Amniotic stem cell (primary cell): ENCODE measurements at places on chromosomes 2 and 18.

DNA sequence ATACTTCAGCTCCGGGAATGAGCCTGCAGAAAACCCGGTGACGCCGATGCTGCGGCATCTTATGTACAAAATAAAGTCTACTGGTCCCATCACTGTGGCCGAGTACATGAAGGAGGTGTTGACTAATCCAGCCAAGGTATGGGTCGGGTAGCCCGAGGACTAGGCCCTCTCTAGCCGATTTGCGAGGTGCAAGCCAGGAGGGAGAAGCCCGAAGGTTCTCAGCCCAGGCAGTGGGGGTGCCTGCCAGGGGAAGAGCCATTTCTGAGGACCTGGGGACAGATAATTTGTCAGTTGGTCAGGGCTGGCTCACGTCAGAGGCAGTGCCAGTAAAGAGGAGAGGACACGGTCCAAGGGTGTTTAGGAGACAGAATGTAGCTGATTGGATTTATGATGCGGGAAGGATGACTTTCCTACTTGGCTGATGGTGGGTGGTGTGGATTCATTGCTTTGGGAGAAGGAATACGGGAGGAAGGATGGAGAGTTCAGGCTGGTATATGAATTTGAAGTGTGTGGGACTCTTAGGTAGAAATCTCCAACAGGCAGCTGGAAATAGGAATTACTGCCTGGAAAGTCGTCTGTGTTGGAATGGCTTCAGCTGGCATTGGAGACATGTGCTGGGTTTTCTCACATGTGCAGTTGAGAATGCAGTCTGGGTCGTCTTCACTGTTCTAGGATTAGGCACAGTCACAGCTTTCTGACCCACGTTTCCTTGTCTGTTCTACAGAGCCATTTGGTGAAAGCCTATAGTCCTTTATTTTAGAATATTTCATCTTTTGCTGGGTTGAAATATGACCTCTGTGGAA, 874 bp downstream of the NDUFAF7 start:
- peak; percentile 24 for DNase-seq

- no peak for DNase-seq
These were observed 24.0 kb downstream of the MAP3K19 start for GRCh38 chr2:135022952-135023880.

GRCh38 chr2:205814039-205814364, 131.7 kb downstream of the NRP2 start:
- no peak for DNase-seq

DNA sequence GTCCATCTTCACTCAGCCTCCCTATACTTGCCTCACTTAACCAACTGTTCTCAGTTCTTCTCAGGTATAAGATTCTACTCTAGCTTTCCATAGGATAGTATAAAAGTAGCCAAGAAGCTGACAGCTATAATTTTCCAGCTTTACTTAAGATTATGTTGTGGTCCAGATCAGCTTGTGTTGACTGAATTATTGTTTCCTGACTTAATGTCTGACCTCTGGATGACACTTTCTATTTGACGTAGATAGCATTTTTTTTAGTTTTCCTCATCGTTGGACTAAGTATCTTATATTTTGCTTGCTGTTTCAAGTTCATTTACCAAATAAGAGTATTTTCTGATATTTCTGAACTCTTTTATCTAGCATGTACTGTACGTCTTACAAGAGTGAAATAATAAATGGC, 1272.5 kb upstream of the CDH2 start:
- no peak for DNase-seq

DNA sequence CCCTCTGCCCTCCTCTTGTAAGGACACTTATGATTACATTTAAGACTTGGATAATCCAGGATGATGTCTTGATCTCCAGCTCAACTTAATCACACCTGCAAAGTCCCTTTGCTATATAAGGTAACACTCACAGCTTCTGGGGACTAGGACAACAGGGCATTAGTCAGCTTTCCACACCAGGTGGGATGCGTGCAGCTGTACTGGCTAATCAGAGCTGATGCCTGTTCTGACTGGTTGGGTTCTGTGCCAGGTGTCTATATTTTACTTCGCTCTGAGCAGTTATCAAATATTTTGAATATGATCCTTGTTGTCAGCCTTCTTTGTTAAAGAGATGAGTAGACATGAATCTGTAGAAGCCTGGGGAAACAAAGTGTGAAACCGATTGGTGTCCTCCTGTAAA, 115.5 kb upstream of the ATP8B1 start:
- DNase-seq = no peak

GRCh38 chr2:238947920-238948710, 100.2 kb downstream of the TWIST2 start:
- peak; percentile 33 for DNase-seq

GRCh38 chr18:36650906-36651305, 177.9 kb downstream of the TPGS2 start:
- no peak for DNase-seq

DNA sequence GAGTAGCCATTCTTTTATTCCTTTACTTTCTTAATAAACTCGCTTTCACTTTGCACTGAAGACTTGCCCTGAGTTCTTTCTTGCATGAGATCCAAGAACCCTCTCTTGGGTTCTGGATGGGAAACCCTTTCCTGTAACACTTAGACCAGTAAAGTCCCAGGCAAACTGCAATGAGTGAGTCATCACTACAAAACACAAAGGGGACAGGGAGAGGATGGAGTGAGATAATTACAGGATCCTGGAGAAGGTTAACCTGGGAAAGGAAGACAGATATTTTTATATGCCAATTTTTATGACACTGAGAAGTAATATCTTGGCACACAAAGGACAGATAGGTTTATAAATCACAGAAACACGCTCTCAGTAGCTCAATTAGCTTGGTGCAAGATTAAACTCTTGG, 48.7 kb downstream of the EHD3 start:
- no peak for DNase-seq

GRCh38 chr2:152755029-152755428, 36.6 kb downstream of the ARL6IP6 start:
- no peak for DNase-seq

DNA sequence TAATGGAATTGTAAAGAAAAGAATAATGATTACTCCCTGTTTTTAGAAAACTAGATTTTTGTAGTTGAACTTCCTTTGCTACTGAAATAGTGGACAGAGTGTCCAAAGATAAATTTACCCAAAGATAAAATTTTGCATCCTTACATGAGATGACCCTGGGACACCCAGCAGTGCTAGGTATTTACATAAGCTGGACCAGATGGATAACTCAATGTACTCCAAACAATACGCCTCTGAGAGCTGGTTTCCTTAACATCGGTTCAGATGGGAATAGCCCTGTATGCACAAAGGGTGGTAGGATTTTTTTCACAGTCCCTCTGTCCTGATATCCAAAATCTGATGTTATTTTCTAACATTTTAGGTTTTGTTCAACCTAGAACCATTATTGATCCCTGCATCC, 432.1 kb upstream of the ID2 start:
- DNase-seq = no peak

- no peak for DNase-seq
These were observed 308.8 kb upstream of the LYPD1 start for GRCh38 chr2:132978840-132979239.

DNA sequence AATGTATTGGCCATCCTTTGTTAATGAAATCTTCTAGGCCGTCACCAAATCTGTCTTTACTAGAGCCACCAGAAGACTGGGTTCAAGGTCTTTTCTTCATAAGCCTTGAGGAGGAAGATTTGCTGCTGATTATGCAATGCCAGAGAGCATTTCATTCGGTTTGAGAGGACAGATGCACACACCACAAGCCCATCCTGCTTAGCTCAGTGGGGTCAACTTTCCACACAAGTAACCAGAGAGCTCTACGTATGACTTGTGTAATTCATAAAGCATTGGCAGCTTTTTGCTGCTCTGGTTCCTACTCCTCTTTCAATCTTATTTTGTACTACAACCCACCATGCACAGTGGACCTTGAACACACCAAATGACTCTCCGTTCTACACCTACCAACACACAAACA, 106.9 kb downstream of the OSR1 start:
- no peak for DNase-seq

GRCh38 chr2:168056242-168056787, 191.1 kb downstream of the STK39 start:
- no peak for DNase-seq

GRCh38 chr2:41932241-41933045, 115.4 kb upstream of the PKDCC start:
- DNase-seq = no peak

DNA sequence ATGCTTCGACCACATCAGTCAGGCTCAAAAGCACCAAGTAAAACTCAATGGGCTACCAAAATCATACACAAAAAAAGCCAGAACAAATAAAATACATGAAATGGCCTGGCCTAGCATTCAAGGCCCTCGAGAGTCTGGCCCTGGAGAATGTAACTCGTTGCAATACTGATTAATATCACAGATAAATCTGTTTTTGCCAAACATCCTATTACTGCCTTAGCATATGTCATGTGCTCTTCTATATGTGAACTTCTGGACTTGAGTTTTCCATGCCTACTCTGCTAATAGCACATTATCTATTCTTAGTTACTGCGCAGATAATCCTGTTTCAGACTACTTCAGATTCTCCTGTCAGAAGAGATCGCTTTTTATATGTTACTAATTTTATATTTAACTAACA, 250.7 kb upstream of the SMAD7 start:
- no peak for DNase-seq

- no peak for DNase-seq
These were observed 236.8 kb downstream of the NCKAP5 start for GRCh38 chr2:133331436-133331835.

DNA sequence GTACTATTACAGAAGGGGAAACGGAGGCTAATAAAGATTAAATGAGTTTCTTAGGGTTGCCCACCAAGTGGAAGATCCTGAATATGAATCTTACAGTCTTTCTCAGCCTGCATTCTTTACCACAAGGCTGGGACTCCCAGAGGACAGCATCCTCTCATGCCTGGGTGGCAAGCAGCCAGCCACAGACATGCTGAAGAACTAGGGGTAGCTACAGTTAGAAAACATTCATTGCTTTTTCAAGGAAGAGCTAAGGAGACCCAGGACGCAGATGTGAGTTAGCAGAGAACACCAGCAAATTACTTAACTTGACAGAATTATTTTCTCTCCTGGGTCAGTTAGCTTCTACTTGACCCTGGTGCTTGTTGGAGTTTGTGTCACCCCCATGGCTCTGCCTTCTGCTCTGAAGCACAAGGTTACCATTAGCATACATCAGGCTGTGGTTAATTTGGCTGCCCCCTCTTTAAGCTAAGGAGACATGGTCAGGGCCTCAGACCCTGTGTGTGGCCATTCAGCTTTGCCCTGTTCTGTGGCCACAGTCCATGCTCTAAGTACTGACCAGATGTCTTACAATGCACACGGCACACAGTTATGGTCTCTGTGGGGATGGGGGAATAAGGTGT, 132.3 kb upstream of the TNP1 start:
- DNase-seq = no peak
